Hepatic stellate cell (primary cell): ENCODE measurements at places on chromosomes 1 and 21.

DNA sequence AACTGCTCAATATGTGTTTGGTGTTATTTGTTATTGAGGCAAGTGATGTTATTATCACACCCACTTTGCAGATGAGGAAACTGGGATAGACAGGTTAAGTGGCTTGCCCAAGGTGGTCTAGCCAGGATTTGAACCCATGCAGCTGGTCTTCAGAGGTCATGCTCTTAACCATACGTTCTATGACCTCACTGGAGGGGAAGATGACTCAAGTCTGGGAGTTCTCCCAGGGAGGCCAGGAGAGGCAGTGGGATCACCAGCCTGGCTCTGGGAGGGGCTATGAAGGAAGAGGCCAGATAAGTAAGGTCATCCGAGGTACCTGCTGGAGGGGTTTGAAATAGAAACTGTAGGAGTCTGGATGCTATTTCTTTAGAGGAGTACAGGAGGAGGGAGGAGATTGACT, 95.3 kb downstream of the NAV1 start:
- no peak for DNase-seq

GRCh38 chr1:84830136-84830535, 62.9 kb downstream of the LPAR3 start:
- DNase-seq = no peak

DNA sequence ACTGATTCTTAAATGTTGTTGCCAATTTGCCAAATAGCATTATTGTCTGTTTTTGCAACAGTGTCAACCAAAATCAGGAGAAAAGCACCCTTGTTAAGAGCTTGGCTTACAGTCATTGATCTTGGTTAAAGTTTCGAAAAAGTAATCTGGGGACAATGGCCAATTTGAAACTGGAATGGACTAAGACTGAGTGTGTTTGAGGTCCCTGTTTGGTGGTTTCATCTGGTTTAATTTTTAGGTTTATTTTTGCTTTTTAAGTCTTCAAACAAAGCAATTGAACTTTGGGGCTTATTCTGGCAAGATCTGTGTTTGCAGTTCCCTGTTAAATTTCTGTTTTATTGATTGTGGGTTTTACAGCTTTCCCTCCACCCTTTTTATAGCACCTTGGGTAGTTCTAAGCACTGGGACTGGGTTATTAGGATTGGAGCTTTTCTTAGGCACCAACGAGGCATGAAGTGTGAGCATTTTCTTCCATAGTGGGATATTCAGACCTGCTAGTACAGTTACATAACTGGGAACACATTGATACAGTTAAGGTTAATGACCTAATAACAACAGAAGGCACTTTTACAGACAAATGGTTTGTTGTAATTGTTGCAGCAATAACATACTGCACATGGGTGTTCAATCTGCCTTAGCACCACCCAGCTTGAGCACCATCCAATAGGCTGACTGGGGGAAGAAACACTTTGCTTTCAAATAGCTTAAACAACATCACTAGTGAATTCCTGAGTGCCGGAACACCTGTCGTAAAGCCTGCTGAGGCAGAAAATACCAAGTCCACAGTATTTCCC, 40.6 kb upstream of the MAP10 start:
- no peak for DNase-seq

DNA sequence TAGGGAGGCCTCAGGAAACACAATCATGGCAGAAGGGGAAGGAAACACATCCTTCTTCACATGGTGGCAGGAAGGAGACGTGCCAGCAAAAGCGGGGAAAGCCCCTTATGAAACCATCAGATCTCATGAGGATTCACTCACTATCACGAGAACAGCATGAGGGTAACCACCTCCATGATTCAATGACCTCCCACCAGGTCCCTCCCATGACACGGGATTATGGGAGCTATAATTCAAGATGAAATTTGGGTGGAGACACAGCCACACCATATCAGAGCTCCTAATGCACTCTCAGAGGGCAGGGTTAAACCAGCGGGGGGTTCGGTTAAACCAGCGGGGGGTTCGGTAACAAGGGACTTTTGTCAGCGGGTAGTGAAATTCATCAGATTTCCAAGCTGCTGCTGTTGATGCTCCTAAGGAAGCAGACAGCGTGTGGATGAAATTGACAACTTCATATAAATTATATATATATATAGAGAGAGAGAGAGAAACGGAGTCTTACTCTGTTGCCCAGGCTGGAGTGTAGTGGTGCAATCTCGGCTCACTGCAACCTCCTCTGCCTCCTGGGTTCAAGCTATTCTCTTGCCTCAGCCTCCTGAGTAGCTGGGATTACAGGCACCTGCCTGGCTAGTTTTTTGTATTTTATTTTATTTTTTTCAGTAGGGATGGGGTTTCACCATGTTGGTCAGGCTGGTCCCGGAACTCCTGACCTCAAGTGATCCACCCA, 4.2 kb downstream of the CSTB start:
- no peak for DNase-seq

GRCh38 chr1:72846476-72847278, 564.3 kb upstream of the NEGR1 start:
- no peak for DNase-seq

DNA sequence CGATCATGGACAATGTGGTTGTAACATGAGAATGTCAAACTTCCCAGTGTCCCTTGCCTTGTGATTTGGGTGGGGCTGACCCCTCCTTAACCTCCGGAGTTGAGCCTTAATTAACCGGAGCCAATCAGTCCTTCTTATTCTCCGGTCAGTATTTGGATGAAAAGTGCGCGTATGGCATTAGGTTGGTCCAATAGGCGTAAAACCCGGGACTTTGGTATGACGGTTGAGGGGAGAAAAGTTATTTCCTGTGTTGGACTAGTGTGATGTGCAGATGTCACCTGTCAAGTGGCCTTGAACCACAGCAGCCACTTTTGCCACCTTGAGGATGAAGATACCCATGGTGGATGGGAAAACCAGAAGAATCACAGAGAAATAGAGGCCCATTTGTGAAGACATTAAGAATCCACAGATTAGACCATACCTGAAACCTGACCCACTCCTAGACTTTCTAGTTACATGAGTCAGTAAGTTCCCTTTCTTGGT, 5.1 kb downstream of the PAFAH2 start:
- no peak for DNase-seq
